Stimulated activated CD4-positive, alpha-beta T cell treated with anti-CD3 and anti-CD28 coated beads, Interleukin-2, amount 100 ng/mL, for 24 hours (primary cell): ENCODE measurements at places on chromosomes 13 and 19.

GRCh38 chr13:109760402-109760801, 26.0 kb downstream of the IRS2 start:
- DNase-seq = no peak

DNA sequence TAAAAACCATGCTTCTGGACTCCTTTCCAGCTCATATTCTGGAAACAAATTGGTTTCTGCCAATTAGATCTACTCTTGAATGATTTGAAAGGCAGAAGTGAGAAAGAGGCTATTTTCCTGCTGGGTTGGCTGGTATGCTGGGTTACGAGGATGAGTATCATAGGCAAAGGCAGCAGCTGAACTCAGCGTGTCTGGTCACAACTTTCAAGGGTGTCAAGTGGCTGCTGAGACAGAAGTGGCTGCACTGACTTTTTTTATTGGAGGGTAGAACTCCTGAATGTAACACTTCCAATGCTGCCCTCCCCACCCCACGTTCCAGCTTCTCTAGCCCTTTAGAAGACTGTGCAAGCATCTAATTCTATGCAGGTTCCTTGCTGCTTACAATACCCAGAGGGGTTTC, 8.3 kb upstream of the DZIP1 start:
- DNase-seq = no peak

DNA sequence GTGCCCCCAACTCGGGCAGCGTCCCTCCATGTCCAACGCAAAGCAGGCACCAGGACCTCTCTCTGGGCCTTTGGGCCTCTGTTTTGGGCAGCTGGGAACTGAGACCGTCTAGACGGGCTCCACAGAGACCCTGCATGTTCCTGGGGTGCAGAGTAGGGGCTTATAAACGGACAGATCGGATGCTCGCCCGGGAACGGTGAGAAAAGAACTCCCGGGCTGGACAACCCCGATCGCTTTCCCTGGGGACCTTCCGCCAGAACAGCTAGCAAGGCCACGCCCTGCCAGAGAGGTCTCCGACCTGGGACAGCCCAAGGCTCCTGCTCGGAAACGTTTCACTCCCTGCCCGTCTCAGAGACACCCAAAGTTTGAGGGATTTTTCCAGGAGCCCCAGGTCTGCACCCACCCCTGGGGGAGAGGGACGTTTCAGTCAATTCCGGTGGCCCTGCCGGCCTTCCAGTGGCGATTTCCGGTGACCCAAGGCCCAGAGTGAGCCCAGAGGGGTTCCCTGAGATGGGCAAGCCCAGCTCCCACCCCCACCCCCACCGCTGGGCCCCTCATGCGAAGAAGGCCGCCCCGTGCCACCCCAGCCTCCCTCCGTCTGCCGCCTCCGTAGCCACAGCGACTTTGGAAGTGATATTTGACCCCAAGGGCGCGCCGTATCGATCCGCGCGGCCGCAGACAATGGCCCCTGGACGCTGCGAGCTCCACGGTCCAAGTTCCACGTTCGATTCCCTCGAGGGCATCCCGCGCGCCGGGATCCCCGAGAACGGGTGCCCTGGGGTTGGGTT, 1.7 kb downstream of the NR2F6 start:
- no peak for DNase-seq

GRCh38 chr19:17289489-17289888, 7.8 kb downstream of the ANKLE1 start:
- peak; percentile 77 for DNase-seq

GRCh38 chr13:51230477-51231105, 8.4 kb downstream of the FAM124A start:
- DNase-seq = no peak

DNA sequence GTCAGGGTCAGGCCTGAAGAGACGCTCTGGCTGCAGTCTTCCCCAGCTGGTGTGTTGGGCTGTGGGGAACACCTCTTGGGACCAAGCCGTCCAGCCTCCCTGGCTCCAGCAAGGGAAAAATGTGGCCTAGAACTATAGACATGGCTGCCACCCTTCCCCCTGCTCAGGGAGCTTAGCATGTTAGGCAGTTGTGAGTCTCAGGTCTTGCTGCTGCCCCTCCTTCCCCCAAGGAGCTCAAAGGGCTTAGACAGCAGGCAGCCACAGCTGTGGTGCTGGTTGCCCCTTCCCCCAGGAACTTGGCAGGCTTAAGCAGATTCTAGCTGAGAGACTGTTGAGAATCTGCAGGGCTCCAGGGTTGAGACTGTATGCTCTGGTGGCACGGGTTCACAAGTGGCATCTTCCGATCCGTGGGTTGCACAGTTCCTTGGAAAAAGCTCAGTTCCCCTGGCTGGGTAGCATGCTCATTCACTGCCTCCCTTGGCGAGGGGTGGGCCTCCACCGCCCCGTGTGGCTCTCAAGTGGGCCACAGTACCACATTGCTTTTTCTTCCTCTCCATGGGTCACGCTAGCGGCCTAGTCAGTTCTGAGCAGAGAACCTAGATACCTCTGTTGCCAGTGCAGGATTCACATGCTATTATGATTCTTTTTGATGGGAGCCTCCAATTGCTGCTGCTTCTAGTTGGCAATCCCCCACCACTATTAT, 1258.6 kb downstream of the OLFM4 start:
- DNase-seq = no peak

DNA sequence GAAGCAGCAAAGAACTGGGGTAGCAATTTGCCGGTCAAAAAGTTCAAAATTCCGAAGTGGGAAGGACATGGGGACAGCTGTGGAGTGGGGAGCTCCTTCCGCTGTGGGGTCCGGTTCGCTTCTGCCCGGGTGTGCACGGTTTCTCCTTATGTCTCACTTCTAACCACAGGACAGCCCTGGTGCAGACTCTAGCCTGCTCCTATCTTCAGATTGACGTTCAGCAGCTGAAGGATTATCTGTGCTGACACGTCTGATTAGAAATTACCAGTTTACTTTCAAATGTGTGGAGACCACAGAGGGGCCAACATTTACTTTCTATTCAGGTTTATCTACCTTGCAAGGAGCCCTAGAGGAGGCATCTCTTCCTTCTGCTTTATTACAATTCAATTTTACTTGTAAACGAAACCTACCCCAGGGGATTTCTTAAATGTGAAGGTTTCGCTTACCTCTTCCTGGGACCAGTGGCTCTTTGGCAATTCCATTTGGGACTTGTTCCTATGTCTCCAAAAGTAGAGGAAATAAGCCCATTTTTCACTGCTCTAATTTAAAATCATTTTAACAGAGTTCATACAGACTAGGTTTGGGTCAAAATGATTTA, 27.3 kb downstream of the LHFPL6 start:
- no peak for DNase-seq

- no peak for DNase-seq
These were observed 410.2 kb downstream of the TBC1D4 start for GRCh38 chr13:75071796-75072195.

DNA sequence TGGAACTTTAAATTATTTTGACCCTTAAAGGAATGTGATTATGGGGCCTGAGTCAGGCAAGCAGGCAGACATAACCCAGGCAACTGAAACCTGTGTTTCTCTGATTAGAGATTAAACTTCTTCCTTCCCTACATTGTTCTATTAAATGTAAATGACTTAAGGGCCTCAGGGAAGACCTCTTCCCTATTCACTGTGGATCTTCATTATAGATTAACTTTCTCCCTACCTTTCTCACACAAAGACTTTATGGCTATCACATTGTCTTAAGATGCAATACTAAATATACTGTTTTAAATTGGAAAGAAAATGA, 8.8 kb upstream of the METTL21C start:
- no peak for DNase-seq

- no peak for DNase-seq
These were observed 5.9 kb downstream of the NANOS3 start for GRCh38 chr19:13882836-13883235.

DNA sequence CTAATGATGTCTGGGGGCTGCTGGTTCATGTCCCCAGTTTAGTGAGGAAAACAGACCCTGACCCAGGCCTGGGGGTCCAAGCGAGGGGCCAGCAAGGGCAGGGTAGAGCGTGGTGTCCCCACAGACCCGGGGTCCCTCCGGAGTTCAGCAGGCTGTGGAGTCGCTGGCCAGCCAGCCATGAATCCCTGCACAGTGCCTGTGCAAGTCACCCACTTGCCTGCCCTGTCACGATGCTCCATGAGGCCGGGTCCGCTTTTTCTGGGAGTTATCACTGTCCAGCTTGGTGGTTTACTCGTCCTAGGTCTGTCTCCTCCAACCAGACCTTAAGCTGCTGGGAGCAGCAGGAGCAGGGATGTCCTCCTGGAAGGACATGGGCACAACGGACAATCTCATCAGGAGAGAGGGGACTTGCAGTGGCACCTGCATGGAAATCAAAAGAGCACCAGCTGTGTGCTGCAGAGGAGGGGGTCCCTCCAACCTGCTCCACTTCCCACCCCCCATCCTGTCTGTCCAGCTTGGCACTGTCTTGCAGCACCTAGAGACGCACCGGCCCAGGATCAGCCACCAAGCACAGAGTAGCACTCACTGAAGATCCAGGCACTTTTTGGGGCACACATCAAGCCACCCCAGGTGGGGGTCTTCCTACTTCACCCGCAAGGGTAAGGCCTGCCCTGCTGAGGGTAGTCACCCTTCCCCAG, 121.8 kb downstream of the URI1 start:
- DNase-seq = no peak

- no peak for DNase-seq
These were observed 135.2 kb downstream of the USP12 start for GRCh38 chr13:27036236-27036981.

GRCh38 chr19:6519289-6519688, 11.5 kb upstream of the TNFSF9 start:
- DNase-seq = no peak

GRCh38 chr13:109652531-109652930, 133.9 kb downstream of the IRS2 start:
- no peak for DNase-seq

- DNase-seq = no peak
These were observed 118.8 kb downstream of the EFNB2 start for GRCh38 chr13:106416645-106417044.

DNA sequence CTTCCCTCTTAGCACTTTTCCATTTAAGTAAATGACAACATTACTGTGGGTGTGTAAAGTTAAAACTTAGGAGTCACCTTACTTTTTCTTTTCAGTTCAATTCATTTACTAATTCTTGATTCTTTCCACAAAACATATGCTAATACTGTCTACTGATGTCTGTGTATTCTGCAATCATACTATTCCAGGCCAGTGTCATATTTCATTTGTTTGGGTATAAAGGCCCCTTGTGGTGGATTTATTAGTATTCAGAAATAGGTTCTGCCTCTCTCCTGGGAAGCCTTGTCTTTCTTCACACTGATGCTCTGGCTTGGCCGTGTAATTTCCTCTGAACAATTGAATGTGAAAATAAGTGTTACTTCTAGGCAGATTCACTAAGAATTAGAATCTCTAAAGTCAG, 621.9 kb upstream of the SPRY2 start:
- DNase-seq = no peak

DNA sequence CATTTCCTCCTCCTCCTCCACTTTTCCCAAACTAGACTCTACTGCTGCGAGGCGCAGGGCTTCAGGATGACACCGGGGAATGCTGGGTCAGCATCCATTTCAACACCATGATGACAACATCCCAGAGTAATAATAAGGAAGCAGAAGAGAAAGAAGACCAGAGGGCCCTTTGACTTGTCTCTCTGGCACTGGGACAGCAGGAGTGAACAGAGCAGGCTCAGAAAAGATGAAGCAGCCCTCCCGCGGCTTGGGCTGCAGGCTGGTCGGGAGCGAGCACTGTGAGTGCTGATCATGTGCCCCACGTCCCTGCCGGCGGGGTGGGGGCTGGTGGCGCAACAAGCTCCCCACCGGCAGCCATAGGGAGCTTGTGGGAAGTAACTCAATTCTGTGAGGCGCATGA, 30.5 kb downstream of the RANBP3 start:
- no peak for DNase-seq

- no peak for DNase-seq
These were observed 46.8 kb downstream of the CCNE1 start for GRCh38 chr19:29858621-29859020.
